ENCODE measurements at places on chromosomes 11 and 22.

DNA sequence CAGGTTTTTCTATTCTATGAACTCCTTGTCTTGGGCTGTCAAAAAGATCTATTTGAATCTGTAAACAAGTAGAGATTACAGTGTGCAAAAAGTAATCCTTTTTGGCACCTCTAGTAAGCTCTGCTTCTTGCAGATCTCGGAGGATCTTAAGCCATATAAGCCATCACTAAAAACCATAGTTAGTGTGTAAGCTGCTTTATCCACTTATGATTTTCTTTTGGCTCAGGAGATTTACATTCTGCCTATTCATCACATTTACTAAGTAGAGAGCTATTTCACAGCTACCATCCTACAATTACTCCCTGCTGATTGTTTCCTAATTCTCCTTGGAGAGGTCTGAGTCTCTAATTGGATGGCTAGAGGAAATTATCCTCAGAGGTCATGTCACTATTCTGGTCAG, 385.7 kb downstream of the AASDHPPT start:
- no peak for DNase-seq

DNA sequence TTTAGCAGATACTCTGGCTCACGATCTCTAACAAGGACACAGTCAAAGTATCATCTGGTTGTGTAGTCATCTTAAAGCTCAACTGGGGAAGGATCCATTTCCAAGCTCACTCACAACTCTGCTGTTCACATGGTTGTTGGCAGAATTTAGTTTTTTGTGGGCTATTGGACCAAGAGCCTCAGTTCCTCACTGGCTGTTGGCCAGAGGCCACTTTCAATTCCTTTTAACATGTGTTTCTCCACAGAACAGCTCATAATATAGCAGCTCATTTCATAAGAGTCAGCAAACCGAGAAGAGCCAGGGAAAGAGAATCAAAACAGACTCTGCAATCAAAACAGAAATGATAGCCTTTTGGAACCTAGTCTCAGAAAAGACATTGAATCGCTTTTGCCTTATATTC, 22.6 kb downstream of the IZUMO1R start:
- DNase-seq, result no peak

GRCh38 chr11:69978841-69979614, 99.1 kb upstream of the ANO1 start:
- DNase-seq, result no peak

- DNase-seq, result no peak
Observed at GRCh38 chr22:42433754-42434682, 1.8 kb upstream of the NFAM1 start.

DNA sequence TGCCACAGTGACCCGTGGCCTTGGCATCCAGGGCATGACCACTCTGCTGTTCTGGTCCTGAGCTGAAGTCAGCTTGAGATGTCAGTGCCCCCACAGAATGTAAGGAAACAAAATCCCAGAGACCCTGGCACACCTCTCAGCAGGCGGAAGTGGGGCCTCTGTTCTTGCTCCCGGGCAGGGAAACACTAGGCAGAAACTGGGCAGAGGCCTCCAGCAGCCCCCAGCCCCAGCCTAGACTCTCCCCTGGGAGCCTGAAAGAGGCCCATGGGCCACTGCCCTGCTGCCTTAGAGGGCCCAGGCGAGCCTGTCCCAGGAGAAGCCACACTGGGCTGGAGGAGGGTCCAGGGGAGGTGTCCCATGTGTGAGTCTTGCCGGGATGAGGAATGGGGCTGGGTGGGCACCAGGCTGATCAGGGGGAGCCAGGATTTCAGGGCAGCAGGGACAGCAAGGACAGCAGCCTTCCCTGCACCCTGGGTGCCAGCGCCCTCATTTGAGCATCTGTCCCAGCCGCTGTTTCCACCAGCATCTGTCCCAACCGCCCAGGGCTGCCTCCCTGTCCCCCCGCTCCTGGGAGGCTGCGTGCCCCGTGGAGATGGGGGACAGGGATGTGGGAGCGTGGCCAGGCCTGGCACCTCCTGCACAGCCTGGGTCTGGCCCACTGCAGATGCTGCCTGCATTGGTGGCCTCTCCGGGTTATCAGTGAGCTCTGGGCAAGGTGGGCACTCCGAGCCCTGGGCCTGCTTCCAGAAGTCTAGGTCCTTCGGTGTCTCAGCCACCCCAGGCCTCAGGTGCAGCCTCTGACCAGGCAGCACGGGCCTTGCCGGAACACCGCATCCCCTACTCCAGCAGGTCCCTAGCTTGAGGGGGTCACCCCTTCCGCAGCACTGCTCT, 1072.4 kb downstream of the BRD1 start:
- DNase-seq, result no peak

GRCh38 chr11:86162239-86162638, 82.3 kb upstream of the EED start:
- DNase-seq, result peak; percentile 83

DNA sequence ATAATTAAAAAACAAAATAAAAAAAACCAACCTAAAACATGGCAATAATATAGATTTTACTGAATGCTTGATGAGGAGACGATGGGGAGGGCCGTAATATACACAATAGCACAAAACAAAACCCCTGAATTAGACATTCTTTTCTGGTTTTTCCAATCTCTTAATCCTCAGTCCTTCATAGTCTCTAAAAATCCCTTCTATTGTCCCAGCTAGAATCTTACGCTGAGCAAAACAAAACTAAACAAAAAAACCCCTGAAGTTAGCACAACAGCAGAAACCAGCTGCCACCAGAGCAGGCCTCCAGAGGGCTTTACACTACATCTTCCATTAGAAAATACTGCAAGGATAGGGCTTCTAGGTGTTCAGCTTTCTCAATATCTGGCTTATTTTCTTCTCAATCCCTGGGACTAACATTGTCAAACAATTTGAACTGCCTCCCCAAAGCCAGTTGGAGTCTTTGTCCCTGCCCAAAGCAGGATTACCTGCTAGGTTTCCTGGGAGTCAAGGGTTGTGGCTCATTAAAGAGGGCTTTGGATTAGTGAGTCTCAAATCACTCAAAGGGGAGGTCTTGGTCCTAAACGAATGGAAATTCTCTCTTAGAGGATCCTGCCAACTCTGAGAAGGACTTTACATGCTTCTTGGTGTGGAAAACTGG, 2.1 kb upstream of the RNF26 start:
- DNase-seq, result no peak

DNA sequence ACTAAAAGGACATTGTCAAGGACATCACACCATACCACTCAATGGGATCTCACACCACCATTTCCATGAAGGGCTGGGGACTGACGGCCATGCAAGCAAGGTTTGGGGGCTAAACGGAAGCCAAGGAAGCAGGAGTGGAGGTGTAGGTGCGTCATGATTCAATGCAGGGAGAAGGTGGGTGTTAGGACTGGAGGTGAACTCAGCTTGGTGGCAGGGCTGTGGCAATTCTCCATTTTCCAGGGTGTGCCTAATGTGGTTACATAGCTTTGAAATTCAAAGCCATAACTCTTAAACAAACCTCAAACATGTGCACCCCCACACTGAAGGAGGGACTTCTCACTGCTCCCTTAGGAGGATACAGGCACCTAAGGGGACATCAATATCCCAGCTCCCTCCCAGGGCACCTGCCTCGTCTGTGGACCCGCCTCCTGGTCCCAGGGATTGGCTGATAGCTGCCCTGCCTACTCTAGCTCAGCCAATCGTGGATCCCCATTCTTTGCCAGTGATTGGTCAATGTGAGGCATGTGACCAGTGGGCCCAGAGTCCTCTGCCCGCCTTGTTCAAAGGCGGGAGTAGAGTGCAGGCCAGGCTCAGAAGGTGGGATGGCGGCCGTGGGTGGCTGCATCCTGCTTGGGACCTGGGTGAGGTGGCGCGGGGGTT, 64.6 kb downstream of the CTTN start:
- DNase-seq, result no peak

- DNase-seq, result no peak
Observed at GRCh38 chr11:5815534-5815933, 6.8 kb downstream of the OR52N2 start.

DNA sequence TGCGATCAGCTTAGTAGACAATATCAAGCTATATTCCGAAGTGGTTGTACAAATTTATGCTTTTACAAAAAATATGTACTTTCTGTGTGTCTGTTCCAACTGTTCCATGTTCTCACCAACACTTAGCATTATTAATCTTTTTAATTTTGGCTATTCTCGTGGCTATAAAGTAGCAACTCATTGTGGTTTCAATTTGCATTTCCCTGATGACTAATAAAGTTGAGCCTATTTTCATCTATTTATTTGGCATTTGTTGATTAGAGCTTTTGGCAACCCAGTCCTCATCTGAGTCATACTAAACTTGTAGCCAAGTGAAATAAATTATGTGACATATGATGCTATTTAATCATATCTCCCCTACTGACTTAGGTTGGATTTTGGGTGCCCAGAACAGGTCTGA, 115.9 kb downstream of the FBXO7 start:
- peak; percentile 25 for DNase-seq

GRCh38 chr11:103812680-103813079, 223.8 kb upstream of the DDI1 start:
- peak; percentile 65 for DNase-seq

- DNase-seq, result no peak
Observed at GRCh38 chr11:134273317-134273712, 2.9 kb upstream of the GLB1L3 start.

GRCh38 chr11:94790661-94791180, 22.6 kb downstream of the AMOTL1 start:
- DNase-seq, result peak; percentile 38

- no peak for DNase-seq
Observed at GRCh38 chr22:23073526-23074229, 3.4 kb downstream of the GNAZ start.

GRCh38 chr11:104653407-104653806, 244.9 kb downstream of the CASP12 start:
- no peak for DNase-seq

DNA sequence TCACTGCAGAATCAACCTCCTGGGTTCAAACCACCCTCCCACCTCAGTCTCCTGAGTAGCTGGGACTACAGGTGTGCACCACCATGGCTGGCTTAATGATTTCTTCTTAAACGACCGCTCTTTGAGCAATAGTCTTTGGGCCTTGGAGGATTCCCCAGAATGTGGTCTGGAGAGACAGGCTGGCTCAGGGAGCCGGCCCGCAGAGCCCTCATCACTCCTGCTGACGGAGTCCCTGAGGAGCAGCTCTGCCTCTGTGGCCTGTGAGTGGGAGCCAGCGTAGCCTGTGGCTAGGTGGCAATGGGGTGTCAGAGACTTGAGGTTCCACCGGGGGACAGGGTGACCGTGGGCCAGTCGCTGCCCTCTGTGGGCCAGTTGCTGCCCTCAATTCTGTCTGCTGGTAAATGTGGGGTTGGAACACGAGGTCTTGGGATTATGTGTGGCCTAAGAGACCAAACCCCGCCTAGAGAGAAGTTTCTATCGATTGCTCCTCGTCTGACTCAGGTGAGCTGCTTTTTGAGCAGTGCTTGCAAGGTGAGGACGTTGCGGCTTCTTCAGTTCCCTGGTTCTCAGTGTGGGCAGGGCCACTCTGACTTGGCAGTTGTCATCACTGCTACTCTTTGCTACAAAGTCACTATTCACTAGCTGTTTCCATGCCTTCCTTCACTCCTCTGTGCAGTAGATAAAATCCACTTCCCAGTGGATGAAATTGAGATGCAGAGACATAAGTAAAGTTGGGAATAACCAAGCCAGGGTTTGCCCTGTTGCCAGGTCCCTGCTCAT, 124.8 kb upstream of the NECTIN1 start:
- no peak for DNase-seq
